ENCODE measurements at places on chromosomes 1 and 21.

GRCh38 chr1:172813330-172813729 lies 154.4 kb downstream of the FASLG start:
- no peak for DNase-seq

GRCh38 chr1:997713-997992 lies 2.2 kb downstream of the HES4 start:
- DNase-seq = no peak

DNA sequence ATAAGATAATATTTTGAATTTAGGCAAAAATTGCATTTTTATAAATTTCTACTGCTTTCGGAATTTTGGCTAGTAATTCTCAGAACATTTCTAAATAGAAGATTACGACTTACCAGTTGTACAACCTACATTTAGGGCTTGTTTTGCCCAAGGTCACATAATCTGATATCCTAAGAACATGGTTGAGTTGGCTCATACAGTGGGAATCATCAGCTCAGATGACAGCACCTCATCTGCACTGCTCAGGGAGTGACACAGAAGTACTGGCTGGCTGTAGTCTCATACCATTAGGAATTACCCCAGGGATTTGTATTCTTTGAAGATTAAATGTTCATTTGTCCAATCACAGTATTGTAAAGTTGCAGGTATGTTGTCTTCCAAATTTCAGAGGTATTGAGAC lies 217.6 kb downstream of the ADGRL2 start:
- DNase-seq = no peak

GRCh38 chr1:209531006-209531405 lies 52.5 kb upstream of the CAMK1G start:
- DNase-seq = no peak

DNA sequence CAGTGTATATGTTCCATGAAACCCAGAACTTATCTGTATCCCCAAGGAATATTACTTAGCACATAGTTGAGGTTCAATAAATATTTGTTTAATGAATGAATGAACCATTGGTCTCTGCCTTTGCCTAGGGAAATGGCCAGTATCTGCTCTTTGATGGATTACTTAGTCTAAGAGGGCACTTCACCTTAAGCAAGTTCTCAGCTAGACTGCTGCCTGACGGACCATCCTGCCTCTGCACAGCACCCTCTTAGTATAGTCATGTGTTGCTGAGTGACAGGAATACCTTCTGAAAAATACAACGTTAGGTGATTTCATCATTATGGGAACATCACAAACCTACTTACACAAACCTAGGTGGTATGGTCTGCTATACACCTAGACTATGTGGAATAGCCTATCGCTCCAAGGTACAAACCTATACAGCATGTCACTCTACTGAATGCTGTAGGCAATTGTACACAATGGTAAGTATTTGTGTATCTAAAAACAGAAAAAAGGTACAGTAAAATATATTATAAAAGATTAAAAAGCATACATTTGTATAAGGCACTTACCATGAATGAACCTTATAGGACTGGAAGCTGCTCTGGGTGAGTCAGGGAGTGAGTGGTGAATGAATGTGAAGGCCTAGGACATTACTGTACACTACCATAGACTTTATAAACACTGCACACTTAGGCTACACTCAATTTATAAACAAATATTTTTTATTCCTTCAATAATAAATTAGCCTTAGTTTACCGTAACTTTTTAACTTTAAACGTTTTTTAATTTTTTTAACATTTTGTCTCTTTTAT lies 83.7 kb upstream of the LRRC8D start:
- DNase-seq = no peak

GRCh38 chr1:6544831-6545230 lies 9.5 kb downstream of the NOL9 start:
- no peak for DNase-seq

GRCh38 chr1:167107456-167107855 lies 13.6 kb downstream of the STYXL2 start:
- no peak for DNase-seq

- no peak for DNase-seq
Measured at GRCh38 chr21:45862543-45863207, 118.9 kb upstream of the COL6A1 start.

- no peak for DNase-seq
Measured at GRCh38 chr1:179154437-179154836, 72.6 kb downstream of the TOR3A start.

DNA sequence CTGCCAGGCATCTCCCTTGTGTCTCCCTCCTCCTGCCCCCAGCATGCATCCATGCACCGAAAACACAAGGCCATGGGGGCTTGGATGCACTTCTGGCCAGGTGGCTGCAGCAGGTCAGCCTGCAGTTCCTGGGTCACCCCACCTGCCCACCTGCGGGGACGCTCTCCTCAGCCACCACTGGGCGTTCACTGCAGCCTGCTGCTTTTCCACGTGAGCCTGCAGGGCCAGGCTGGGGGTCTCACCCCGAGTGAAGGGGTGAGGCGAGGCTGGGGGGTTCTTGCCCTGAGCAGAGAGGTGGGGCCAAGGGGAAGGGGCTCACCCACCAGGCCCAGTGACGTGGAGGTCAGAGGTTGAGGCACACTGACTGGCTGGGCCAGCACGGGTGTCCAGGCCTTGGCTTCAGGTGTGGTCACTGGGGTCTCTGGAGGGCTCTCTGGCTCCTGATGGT lies 64.6 kb downstream of the WNT9A start:
- DNase-seq = peak; percentile 24

DNA sequence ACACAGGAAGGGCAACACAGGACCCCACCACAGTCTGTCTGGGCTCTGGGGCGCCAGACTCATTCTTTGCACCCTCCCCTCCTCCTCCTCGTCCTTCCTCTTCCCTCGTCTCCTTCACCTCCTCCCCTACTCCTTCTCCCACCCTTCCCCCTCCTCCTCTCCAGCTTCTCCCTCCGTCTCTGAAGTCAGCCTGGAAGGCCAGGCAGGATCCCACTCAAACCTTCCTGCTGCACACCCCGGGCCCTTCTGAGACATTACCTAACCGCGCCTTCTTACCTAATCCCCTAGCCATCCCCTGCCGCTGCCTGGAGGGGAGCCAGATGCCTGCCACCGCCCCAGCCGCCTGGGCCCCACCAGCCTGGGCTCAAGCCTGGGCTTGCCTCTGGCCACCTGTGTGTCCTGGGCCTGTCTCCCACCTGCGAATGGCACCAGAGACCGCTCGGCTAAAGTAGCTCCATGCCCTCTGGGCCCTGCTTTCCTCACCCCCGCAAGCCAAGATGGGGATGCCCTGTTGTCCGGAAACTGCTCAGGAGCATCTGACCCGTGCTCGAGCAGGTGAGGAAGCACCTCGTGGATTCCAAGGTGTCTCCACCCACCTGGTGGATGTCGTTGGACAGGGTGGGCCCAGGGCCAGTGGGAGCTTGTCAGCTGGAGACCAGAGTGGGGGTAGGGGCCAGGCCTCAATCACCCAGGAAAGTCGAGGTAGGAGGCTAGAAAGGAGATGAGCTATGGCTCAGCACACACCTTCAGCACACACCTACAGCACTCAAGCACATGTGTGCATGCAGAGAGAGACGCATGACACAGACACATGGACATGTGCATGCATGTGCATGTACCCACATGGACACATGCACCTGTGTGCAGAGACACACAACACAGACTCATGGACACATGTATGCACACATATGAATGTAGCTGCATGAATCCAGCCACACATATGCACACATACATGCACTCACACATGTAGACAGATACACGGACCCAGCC lies 31.9 kb downstream of the WNT9A start:
- peak; percentile 59 for DNase-seq

DNA sequence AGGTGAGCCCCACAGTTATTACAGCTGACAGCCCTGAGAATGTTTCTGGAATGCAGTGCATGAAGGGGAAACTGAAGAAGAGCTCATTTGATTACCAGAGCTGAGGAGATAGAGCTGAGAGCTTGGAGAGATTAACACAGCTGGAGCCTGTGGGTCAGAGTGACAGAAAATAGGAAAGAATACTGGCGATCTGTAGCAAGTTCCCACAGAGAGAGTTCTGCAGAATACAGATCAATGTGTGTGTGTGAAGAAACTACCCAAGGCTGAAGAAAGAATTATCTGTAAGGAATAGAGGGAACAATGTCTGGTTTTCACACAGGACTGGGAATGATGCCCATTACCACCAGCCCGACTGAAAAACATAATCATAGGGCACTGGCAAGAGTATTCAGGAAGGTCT lies 103.6 kb upstream of the SNX7 start:
- DNase-seq = no peak

DNA sequence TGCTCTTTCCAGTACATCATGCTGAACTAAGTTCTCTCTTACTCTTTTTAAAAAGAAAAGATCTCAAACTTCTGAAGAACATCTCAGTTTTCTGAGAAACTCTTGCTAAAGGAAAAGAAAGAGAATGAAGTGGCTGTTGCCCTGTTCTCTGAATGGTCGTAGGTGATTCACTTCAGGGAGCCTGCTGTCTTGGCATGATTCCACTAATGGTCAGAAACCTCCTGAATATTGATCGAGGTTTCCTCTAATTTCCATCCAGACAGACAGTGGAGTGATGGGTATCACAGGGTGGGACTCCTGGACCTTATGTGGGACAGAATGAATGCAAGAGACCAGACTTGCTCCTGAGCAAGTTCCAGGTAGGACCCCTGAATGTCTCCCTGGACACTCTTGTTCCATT lies 2.5 kb downstream of the FCRL2 start:
- no peak for DNase-seq

GRCh38 chr1:215793180-215793579 lies 226.1 kb downstream of the KCTD3 start:
- DNase-seq = no peak

- no peak for DNase-seq
Measured at GRCh38 chr21:45009616-45010015, 64.8 kb upstream of the ADARB1 start.

GRCh38 chr1:18938707-18939070 lies 17.8 kb downstream of the IFFO2 start:
- no peak for DNase-seq

GRCh38 chr1:38051079-38051543 lies 4.5 kb upstream of the POU3F1 start:
- DNase-seq = no peak

DNA sequence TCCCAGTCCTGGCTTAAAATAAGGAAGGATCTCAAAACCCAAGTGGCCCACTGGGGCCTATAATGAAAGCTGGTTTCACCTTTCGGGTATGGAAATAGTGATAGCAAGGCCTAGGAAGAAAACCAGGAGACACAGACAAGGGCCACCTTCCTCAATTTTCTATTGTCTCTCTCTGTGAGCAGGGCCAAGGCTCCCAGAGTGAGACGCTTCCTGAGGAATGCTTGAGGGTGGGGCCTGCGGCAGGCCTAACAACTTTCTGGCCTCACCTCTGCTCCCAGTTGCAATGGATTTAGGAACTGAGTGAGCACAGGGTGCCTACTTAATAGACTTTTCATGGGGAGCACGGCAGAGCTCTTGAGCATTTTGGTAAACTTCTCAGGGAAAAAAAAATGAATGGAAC lies 300.9 kb downstream of the ASTN1 start:
- DNase-seq = no peak

GRCh38 chr1:170214117-170215032 lies 68.6 kb downstream of the NTMT2 start:
- DNase-seq = no peak

DNA sequence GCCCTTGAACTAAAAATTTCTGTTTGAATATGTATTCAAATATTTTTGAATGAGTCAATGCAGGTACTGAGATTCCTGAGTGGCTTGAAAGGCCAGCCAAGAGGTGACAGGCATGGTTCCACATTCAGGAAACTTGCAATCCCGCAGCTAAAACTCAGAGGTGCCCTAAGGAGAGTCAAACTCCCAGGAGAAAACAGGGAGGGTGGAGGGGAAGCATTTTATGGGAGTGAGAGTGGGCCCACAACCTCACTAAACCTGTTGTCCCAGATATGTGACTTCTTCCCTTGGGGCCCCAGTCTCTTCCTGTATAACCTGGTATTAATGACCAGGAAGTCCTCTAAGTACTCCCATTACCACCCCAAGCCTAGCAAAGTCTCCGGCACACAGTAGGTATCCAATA lies 189.6 kb downstream of the PLPP3 start:
- DNase-seq = no peak

All from H9 (cell line).